Cardiac muscle cell (in vitro differentiated cells and primary cell): ENCODE measurements at places on chromosomes 5 and 9. TPM values are rescaled to one million over a fixed set of nuclear protein-coding genes. Genes with fewer than 3 reads are reported as not detected.

SOX30 gene
- polyA plus RNA-seq, result not detected in 2 replicates

GARIN3 gene
- polyA plus RNA-seq, result not detected in 2 replicates

DND1 gene
- polyA plus RNA-seq, result 0.86 and 0.94 TPM in 2 replicates

ABCA1 gene
- 2.5 and 6.7 TPM in 2 replicates for polyA plus RNA-seq

- DNase-seq, result no peak
These were observed 86.2 kb downstream of the HACD4 start for GRCh38 chr9:20945269-20945668.

DNA sequence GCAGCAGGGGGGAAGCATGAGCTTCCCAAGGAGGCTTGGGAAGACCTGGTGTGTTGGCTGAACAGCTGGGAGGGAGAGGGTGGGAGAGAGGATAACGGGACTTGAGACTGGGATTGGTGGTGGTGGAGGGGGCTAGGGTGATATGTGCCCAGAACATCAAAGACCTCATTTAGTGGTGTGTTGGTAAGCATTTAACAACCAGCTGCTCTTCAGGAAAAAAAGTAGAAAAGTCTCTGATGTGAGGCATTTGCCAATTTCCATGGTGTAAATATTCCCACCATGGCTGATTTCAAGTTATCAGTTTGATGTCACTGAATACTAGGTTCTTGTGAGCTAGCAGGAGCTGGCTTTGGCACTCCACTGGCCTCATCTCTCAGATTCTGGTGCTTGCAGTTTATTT is 170.8 kb downstream of the MACROH2A1 start:
- no peak for DNase-seq

DNA sequence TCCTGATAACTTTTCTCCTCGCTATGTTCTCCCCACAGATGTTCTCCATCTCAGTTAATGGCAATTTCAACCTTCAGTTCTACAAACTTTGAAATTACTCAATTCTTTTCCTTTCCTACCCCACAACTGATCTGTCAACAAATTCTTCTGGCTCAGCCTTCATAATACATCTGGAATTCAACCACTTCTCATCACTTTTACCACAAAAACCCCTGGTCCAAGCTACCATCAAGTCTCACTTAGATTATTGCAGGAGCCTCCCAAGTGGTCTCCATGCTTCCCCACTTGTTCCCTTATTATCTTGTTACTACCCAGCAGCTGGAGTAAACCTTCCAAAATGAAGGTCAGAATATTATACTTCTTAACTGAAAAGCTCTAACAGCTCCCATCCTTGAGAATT is 110.1 kb downstream of the FBN2 start:
- peak; percentile 70 for DNase-seq

- DNase-seq, result no peak
These were observed 279.0 kb upstream of the TLE4 start for GRCh38 chr9:79292731-79293280.

DNA sequence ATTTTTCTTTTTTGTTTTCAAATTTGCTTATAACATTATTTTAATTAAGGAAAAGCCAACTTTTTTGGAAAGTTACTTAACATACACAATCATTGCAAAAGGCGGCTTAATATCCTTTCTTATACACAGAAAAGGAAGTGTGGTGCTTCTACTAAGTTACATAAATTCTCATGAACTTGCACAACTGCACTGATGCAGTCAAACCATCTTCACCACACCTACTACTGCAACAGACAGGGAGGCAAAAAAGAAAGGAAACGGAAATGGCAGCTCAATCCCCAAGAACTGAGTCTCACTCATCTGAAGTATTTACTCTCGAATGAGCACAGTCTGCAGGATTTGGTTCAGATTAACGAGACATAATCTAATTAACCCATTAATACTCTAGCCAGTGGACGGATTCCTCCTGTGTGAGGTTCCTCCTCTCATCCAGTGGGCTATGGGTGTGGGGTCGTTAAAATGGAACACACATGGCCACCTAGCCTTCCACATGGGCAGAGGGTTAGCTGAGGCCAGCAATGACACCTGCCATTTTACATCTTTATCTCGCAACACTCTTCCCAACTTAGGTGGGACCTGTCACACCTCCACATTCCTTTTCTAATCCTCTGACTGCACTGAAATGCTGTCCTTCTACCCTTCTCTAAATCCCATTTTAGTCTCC is 30.0 kb downstream of the GOLM1 start:
- no peak for DNase-seq

DNA sequence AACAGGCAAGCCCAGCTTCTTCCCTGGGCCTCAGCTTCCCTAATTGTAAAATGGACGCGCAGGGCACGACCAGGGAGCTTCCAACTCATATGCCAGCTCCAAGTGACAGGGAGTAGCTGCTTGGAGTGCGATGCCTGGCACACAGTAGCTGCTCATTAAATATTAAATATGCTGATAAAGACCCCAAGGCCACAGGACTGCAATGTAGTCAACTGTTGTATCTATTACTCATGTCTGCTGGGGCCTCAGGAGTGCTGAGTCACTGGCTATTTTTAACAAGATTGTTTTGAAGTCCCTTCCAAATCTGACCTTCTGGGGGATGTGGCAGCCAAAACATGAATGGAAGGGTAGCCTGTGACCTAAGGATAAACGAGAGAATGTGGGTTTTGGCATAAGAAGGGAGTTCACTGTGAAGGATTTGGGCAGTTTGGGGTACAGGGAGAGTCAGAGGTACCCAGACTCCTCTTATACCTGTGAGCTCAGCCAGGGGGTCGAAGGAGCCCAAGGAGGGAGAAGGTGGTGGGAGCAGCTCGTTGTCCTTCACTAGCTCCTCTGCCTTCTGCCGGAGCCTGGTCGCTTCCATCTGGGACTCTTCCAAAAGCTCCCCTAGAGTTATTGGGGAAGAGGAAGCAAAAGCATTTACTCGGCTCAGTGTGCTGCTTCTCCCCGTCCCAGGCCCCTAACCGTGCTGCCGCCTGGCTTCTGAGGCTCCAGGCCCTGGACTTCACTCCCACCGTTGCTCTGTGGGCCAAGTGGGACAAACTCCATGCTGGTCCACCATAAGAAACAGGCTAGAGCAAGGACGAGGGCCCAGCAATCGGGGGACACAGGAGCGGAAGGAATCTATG is 17.5 kb downstream of the TNIP1 start:
- DNase-seq, result peak; percentile 28

GRCh38 chr5:113614191-113614590 is 100.7 kb downstream of the YTHDC2 start:
- DNase-seq, result no peak

- no peak for DNase-seq
These were observed 173.9 kb upstream of the PPP1R26 start for GRCh38 chr9:135305546-135306180.

GRCh38 chr5:20524991-20525529 is 537.1 kb upstream of the CDH18 start:
- peak; percentile 45 for DNase-seq

- peak; percentile 11 for DNase-seq
These were observed 294.6 kb downstream of the ZNF608 start for GRCh38 chr5:124451721-124452383.
